ENCODE measurements at places on chromosomes 2 and 18.

GRCh38 chr2:23207871-23208270 lies 177.1 kb upstream of the KLHL29 start:
- DNase-seq: no peak

GRCh38 chr18:39480494-39481195 lies 1915.0 kb upstream of the CELF4 start:
- no peak for DNase-seq

DNA sequence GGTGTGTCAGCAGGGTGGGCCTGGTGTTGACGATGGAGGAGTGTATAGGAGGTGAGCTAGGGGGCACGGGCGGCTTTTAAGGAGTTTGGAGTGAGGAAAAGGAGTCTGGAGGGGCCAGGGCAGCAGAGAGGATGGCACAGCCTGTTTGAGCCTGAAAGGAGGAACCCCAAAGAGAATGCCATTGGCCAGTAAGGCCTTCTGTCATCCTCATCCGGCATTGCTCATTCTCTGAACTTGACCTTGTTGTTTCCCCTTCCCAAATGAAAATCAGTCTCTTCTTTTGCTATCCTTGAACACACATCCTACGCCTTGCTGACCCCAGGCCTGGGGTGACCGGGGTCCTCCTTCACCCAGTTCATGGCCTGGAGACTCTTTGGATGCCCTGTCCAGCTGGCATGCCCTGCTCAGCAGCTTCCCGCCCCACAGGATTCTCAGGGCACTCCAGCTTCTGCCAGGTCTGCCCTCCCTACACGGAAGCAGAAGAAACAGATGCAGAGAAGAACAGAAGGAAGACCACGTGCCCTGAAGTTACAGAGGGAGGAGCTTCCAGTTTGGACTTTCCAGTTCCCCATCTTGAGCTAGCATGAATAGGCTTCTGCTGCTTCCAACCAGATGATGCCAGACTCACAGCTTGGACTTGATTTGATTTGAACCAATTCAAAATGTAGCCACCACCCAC lies 20.5 kb upstream of the KIF3C start:
- DNase-seq: no peak

DNA sequence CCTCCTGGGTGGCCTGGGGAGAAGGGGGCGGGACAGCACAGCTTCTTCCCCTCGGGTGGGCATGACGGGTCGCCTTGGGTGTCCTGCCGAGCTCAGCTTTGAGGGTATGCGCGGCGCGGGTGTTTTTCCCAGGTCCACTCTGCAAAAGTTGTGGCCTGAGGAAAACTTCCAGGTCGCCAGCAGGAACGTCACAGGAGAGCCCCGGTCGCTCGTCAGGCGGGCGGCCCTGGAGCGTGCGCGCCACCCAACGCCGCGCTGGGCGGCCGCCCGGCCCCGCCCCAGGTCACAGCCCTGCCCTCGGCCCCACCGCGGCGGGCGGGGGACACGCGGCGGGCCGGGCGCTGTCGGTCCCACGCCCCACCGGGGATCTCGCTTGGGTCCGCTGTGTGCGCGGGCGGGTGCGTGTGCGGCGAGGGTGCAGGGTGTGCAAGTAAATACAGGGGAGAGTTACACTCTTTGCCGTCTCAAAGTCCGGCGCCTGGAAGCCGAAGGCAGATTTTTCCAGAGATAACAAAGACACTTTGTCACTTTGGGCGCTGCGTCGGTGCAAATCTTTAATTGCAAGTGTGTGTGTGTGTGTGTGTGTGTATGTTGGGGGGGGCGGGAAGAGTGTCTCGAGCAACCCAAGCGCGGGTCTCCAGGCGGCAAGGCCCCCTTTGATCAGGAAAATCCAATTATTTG lies 616 bp upstream of the SP5 start:
- no peak for DNase-seq

GRCh38 chr18:60027397-60027796 lies 127.6 kb downstream of the PMAIP1 start:
- no peak for DNase-seq

- DNase-seq: peak; percentile 76
Measured at GRCh38 chr2:235614900-235615712, 121.3 kb downstream of the AGAP1 start.

DNA sequence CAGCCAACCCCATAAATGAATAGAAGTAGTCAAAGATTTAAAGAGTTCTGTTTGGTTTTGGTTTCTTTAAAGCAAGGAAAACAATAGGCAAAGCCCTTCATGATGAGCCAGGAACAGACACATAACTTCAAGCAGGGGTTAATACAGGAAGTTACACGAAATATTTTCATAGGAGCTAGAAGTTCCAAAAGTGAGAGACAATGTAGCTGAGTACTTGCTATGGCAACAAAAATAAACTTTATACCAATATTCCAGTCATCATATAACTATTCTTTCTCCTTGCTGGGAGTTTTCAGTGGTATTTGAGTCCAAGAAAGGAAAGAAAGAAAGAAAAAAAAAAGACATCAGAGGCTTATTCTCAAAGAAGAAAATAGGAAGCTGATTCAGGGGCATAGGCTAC lies 56.2 kb downstream of the COBLL1 start:
- no peak for DNase-seq

DNA sequence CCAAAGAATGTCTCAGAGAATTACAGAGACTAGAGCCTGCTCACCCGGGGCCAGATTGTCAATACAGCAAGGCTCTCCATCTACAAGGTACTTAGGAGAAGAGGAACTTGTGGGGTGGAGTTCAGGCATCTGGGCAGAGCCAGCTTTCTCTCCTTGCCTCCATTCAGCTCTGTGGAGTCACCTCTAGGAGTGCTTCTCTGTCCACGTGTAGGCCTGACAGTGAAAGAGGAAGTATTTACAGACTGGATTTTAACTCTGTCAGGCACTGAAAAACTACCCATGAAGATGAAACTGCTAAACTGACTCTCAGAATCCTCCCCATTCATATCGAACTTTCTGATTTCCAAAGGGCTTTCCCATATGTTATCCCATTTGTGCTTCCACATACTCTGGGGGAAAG lies 315.6 kb downstream of the SETBP1 start:
- no peak for DNase-seq

- no peak for DNase-seq
Measured at GRCh38 chr2:154452906-154453493, 245.5 kb upstream of the KCNJ3 start.

GRCh38 chr2:54617409-54617808 lies 106.1 kb upstream of the EML6 start:
- DNase-seq: no peak

DNA sequence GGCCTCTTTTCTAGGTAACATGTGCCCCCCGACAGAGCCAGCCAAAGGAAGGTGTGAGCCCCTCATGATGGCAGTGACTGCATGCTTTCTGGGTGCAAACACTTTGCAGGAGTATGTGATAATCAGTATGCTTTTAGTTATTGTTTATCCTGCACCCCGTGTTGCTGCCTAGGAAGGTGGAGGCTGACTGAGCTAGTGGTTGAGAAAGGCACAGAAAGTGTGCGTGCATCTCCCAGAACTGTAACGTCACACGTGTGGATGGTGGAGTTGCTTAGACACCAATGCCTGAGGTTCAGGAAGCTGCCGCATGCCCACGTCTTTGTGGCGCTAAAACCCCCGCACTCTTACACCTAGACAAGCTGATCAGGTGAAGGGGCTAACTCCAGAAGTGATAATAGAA lies 580 bp downstream of the MC2R start:
- DNase-seq: no peak

GRCh38 chr18:70390371-70391090 lies 101.7 kb downstream of the SOCS6 start:
- DNase-seq: peak; percentile 73

DNA sequence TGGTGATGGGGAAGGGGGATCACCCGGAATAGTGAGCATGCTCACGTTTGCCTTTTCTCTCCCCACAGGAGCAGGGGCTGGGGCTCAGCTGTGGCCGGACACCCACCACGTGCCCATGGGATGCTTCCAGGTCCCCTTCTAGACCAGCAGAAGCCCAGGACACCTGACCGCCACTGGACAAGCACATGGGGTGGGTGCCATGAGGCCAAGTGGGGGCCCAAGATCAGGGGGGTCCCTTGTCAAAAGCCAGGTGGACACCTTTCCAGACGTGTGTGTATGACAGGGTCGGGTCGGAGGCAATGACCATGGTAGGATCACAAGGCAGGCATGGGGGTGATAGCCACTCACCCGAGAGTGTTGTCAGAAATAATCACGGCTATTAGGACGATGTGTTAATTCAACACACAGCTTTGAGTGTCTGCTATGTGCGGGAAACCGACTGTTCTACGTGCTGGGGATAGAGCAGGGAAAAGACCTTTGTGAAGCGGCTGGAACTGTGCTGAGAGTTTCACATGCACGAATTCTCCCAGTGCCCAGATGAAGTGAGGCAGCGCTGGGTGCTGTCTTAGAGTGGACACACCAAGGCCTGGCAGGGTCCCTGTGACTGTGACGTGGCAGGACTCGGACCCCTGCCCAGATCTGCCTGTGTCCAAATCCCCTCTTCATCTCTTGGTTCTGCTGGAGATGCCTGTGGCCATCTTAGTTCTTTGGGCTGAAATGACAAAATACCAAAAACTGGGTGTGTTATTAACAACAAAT lies 244.7 kb downstream of the NDUFA10 start:
- DNase-seq: no peak

GRCh38 chr18:63881851-63882250 lies 5.7 kb upstream of the SERPINB2 start:
- DNase-seq: no peak

DNA sequence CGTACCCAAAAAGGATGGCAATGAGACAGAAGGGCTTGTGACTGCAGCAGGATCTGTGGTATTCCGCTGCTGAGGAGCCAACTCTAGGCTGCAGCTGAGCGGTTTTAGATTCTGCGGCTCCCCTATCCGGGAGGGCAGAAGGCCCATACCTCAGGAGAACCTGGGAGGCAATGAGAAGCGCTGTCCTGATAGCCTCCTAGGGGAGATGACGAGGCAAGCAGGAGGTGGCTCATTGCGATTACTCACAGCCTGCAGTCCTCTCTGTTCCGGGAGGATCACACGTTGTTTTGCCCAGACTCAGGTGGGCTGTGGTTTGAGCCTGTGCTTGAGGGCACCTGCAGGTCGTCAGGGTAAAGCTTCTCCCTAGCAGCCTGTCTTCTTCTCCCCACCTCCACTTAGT lies 65.1 kb downstream of the COA5 start:
- DNase-seq: no peak

All from GM04503 (cell line).